ENCODE measurements at places on chromosomes 4 and X.

DNA sequence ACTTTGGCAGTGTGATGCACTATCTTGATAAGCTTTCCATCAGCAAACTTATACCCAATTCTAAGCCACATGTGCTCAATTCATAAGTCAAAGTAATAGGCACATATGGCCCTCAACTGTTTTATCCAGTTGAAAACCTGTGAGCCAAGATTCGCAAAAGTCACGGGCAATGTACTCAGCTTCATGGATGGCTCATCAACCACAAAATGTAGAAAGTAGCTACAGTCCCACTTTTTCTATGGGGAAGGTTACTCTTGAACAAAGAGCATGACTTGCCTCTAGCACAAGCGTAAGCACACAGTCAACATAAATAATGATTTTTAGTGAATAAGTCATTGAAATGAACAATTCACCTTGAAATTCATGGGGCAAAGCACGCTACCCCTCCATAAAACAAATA, 25.1 kb upstream of the DDX53 start:
- DNase-seq: no peak

GRCh38 chrX:134377537-134377936, 82.4 kb upstream of the HPRT1 start:
- DNase-seq: peak; percentile 49

DNA sequence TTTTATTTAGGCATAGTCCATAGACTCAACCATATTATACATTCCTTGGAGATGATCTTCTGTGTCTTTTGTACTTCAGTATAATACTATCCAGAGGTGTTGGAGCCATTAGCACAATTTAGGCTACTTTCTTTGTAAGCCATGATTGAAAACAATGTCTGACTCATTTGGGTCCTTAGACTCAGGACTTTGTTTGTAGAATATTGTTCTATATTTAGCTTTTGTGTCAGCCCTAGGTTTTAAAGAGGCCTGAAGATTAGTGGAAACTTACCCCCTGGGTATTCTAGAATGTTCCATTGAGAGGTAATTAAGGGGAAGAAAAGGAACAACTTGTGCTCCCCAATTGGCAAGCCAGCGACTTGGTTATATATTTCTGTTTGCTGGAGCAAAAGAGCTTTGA, 145.2 kb upstream of the SCML1 start:
- DNase-seq: no peak

GRCh38 chrX:65644621-65645289, 22.7 kb upstream of the MSN start:
- peak; percentile 50 for DNase-seq

GRCh38 chrX:44432641-44433040, 89.2 kb upstream of the EFHC2 start:
- DNase-seq: peak; percentile 2

DNA sequence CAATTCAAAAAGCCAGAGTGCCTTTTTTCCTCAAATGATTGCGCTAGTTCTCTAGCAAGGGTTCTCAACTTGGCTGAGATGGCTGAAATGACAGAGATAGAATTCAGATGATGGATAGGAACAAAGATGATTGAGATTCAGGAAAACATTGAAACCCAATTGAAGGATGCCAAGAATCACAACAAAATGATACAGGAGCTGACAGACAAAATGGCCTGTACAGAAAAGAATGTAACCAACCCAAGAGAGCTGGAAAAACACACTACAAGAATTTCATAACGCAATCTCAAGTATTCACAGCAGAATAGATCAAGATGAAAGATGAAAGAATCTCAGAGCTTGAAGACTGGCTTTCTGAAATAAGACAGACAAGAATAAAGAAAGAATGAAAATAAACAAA, 51.7 kb upstream of the MMAA start:
- DNase-seq: no peak

- DNase-seq: no peak
Observed at GRCh38 chr4:13765539-13765938, 138.0 kb upstream of the BOD1L1 start.

DNA sequence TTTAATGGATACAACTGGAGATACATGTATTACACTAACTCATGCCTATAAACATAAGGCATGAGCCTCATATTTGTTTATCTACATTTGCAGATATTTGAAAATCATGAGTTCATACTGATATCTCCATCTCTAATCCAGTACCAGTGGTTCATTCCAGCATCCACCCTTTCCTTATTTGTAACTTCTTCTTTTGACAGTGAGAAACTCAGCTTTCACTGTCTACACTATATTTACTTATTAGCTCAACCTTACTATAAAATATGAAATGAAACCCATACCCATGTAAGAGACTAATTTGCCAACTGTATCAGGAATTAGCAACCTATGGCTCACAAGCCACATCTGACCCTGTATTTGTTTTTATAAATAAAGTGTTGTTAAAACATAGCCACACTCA, 161.9 kb upstream of the GPRIN3 start:
- no peak for DNase-seq

GRCh38 chr4:139622901-139623381, 42.7 kb upstream of the MGST2 start:
- DNase-seq: no peak

GRCh38 chr4:139550724-139551429, 5.1 kb downstream of the SETD7 start:
- DNase-seq: no peak

DNA sequence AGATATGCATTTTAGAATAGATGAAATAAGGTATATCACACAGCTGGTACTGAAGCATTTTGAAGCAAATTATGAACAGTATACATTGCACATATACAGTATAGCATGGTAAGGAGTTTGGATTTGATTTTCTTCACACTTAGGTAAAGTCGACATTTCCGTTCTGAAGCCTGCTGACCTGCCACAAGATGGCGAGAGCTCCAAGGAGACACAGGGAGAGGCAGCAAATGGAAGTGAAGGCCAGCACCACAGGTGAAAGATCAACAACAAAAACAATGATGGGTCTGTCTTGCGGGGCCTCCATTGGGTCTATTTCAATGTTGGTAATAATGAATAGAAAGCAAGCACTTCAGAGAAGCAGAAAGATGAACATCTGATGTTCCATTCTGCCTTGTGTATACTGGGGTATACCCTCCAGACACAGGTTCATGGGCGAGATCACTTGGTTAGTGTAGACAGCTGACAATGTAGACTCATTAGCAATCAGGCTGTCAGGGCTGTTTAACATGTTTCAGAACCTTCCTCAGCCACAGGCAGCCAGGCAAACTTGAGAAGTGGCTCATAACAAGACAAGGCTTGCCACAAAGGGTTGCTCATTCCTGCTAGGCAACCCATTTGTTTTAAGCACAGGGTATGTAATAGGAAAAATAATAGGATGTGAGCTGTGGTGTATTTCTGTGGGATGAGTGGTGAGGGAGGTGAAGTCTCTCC, 21.4 kb upstream of the NOX1 start:
- no peak for DNase-seq

- DNase-seq: no peak
Observed at GRCh38 chrX:3271834-3272186, 74.6 kb downstream of the MXRA5 start.

- DNase-seq: no peak
Observed at GRCh38 chrX:153580700-153581386, 18.1 kb downstream of the CCNQ start.

- DNase-seq: no peak
Observed at GRCh38 chrX:21375708-21376009, 1.4 kb downstream of the CNKSR2 start.

GRCh38 chr4:98586291-98586961, 72.0 kb downstream of the TSPAN5 start:
- no peak for DNase-seq

DNA sequence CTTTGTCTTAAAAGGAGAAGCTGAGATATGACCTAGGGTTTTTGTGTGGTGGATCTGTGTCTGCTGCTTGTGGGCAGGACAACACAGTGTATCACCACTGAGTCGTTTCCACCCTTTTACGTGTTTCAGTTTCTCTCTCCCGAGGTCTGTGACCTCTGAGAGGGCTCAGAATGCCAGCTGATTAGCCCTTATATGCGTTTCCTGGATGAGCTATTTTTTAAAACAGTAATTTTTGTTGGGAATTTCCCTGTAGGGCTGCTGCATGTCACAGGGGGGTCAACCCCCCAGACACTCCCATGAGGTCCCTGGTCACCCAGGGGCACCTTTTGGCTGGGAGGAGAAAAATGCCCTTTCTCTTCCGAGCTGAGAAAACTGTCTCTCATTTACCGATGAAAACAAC, 170.4 kb upstream of the CASK start:
- no peak for DNase-seq

DNA sequence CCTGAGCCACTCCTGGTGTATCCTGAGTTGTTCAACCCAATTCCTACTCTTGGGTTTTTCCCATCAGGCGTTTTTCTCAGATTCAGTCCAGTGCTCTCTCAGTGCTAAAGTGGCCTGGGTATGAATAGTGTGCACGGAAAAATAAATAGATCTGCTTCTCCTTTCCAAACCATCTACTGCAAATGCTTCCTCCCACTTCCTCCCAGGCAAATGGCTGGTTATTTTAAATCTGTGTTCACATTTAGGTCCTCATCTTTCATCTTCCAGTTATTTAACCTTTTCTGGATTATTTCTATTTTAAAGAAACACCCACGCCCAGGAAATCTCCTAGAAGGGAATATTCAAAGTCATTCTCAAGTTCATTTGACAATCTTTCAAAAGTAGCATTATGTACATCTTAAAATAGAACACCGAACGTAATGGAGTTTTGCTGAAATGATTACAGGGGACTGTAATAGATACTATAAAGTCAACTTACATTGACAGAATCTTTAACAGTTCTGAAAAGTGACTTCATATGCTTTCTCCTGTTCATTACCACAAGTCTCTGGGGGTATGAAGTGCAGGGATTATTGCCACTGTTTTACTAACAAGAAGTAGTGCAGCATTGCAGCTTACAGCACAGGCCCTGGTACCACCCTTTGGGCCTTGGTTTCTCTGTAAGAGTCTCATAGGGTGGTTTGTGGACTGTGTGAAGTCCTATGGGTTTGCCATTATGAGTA, 66.3 kb downstream of the MED28 start:
- no peak for DNase-seq

GRCh38 chr4:74161666-74162450, 3.9 kb downstream of the MTHFD2L start:
- DNase-seq: no peak

- DNase-seq: no peak
Observed at GRCh38 chr4:35690271-35690670, 554.0 kb downstream of the ARAP2 start.

GRCh38 chr4:123102897-123103471, 180.6 kb upstream of the NUDT6 start:
- DNase-seq: peak; percentile 27

GRCh38 chr4:141132072-141132708, 1.1 kb downstream of the RNF150 start:
- DNase-seq: no peak

DNA sequence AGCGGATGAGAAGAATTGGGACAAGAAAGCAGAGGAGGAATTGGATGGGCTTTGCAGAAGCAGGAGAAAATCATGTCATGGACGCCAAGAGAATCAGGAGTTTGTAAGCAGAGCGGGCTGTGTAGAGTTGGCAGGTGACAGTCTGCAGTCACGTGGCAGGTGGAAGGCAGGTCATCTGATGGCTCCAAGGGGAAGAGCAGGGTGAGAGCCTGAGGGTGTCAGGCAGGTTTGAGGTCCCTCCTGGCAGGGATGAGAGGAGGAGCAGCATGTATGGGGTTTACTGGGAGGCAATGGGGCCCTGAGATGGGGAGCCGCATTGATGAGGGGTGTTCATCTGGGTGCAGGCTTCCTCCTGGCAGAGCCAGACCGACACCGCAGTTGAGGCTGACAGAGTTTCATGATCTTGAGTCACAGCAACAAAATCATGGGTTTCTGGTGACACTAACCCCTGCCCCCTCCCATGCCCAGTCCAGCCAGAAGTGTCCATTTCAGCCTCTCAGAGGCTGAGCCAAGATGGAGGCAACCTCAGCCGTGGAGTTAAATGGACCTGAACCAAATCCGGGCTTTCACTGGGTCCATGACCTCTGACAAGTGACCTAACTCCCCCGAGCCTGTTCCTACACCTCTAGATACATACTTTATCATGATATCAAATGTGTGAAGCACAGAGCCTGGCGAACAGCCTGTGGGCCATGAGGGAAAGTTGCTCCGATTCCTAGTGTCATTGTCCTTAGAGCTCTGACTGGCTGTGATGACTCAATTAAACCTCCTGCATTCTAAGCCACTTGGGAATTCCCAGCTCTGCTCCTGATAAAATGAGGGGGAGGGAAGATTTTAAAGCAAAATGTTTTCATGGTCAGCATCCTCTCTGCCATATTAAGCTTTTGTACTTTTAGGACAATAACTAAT, 36.1 kb downstream of the EVC start:
- no peak for DNase-seq

- no peak for DNase-seq
Observed at GRCh38 chrX:129523079-129523911, at the start of gene SMARCA1. TSS of gene SMARCA1 (minus strand) at chrX:129523490. CDS start at chrX:129523370, 120 bp downstream.

DNA sequence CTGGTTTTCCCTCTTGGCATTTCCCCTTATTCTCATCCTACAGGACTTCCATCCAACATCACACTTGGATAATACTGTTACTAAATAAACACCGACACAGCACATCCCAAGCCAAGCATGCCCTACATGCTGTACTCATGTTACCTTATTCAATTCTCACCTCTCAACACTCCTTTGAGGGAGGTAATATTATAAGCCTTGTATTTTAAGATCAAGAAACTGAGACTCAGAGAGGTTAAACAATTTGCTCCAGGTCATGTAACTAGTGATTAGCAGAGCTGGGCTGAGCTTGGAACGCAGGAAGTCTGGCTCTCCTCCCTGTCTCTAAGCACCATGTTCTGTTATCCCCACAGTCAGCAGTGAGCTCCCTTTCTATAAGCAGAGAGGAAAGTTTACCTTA, 333.6 kb upstream of the IGFBP7 start:
- DNase-seq: no peak

- DNase-seq: no peak
Observed at GRCh38 chr4:879729-880077, 52.4 kb downstream of the GAK start.

GRCh38 chrX:128897621-128898020, 625.7 kb downstream of the SMARCA1 start:
- no peak for DNase-seq

- DNase-seq: no peak
Observed at GRCh38 chr4:85005865-85006377, 39.4 kb upstream of the WDFY3 start.

- DNase-seq: no peak
Observed at GRCh38 chrX:25226151-25226550, 210.4 kb upstream of the ARX start.

GRCh38 chr4:152309418-152309817, 226.5 kb downstream of the FBXW7 start:
- DNase-seq: no peak

DNA sequence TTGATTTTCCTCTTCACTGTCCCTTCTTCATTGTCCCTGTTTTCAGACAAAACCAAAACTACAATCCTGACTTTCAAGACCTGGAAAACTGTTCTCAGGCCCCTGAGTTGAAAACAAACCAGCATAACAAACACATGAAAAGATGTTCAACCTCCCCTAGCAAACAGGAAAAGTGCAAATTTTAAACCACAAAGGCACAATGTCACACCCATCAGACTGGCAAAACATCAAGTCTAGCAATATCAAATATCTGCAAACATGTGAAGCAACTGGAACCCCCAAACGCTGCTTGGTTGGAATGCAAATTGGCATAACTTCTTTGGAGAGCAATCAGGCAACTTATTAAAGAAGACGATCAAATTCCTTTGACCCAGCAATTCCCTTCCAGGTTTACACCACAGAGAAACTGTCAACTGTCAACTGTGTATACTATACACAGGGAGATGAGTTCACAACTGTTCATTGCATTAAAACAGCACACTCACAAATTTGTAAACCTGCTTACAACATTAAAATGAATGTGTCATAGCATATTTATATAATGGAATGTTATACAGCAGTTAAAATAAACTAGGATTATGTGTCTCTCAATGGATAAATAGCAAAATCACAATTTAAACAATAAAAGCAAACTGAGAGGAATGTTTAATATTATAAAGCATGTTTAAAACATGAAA, 7.0 kb downstream of the USP46 start:
- DNase-seq: no peak
